ENCODE measurements at places on chromosomes 11 and 22.

- DNase-seq = no peak
These were observed 63.9 kb downstream of the JAM3 start for GRCh38 chr11:134132808-134133207.

DNA sequence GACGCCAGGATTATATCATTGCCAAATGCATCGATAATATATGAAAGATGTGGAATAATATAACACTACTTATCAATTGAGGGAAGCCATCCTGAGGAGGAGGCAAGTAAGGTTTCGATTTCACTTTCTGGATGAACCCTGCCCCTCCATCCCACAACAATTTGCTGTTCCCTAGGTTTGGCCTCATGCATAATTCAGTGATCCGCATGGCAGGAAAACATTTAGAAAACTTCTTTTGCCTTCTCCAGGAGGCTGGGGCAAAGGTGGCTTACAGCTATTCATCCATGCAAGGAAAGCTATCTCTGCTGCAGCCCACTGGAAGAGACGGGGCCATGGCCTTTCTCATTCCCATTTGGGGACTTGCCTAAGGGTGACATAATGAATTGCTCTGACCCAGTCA lies 489.4 kb upstream of the CADM1 start:
- DNase-seq = no peak

DNA sequence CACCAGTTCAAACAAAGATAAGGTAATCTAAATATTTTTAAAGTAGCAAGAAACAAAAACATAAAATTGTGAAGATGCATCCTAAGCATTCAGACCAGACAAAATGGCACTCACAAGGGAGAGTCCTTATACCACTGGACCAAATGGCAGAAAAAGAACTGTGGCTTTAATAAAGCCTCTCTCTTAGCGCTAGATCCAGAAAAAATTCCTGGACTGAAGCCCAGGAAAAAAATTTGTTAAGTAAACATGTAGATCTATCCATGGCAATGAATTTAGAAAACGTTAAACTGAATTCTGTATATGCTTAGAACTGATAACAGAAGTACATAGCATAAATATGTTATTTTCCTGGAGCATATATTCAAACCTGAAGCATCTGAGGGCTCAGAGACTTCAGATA lies 11.8 kb upstream of the CD59 start:
- DNase-seq = no peak

DNA sequence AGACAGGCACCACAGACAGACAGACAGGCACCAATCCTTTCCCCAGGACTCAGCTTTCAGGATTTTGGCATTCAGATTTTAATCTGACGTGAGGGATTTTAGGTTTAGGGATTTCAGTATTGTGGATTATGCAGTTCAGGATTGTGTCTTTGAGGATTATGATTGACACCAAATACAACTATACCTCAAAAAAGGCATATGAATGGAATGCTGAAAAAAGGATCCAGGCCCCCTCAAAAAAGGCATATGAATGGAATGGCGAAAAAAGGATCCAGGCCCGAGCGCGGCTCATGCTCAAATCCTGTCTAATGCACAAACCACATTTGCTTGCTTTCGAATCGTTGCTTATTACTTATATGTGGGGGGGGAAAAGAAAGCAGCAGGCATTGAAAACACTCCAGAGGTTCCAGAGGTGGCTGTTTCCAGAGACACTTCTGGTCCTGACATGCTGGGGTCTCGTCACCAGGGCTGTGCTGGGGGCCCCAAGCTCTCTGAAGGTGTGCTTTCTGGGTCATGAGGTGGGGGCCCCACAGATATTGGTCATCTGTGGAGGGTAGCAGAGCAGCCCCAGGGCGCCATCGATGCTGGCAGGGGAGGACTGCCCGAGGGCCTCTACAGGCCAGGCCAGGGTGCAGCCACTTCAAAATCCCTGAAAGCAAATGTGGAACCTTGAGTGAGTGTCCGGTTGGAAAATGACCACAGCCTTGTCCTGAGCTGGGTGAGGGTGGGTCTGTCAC lies 16.8 kb upstream of the OSBPL5 start:
- DNase-seq = no peak
